Activated CD8-positive, alpha-beta T cell treated with anti-CD3 and anti-CD28 coated beads, Interleukin-2, amount 10 ng/mL, durations not matched to agents 7 days and 5 days (primary cell): ENCODE measurements at places on chromosomes 1 and 21. TPM values are rescaled to one million over a fixed set of nuclear protein-coding genes. Genes with fewer than 3 reads are reported as not detected.

DNA sequence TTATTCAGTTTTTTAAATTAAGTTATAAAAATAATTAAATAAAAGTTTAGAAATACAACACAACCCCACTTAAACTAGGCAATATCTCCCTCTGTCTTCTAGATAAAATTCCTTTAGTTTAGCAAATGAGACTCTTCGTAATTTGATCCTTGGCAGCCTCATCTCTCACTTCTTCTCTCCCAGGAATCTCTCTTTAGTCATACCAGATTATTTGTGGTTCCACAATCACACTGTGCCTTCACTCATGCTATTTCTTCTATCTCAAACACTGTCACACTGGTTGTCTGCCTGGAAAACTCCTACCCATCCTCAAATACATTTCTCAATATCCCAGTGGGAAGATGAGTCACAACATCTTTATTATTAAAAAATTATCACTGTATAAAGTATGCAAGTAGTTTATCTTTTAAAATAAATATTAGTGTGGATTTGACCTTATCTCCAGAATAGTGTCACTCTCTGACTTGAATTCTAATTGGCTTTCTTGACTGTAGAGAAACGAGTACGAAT is 195.5 kb downstream of the KCNH1 start:
- H3K27me3 ChIP-seq: no peaks in the 10 kb centered on the region
- no peak overlapping the region for H3K27ac ChIP-seq
- no peaks in the 10 kb centered on the region for H3K36me3 ChIP-seq
- no peak for DNase-seq

DNA sequence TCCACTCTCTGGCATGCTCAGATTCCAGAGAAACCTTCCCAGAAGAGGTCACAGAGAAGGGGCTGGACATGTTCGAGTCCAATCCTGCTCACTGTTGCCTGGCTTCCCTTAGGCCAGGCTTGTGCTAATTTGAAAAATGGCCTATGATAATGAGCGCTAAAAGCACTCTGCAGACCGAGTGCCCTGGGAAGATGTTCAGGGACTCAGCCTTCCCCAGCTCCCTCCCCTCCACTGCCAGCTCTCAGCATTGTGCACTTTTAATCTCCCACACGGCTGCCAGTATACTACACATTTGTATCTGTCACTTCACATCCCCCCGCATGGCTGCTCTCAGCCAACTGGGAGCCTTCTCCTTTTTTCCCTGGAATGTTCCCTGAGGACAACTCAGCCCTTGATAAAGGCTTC is 24.1 kb downstream of the FAM163A start:
- H3K4me3 ChIP-seq: no peak overlapping the region
- H3K36me3 ChIP-seq: no peaks in the 10 kb centered on the region
- no peaks in the 10 kb centered on the region for H3K4me1 ChIP-seq
- no peak for DNase-seq

DNA sequence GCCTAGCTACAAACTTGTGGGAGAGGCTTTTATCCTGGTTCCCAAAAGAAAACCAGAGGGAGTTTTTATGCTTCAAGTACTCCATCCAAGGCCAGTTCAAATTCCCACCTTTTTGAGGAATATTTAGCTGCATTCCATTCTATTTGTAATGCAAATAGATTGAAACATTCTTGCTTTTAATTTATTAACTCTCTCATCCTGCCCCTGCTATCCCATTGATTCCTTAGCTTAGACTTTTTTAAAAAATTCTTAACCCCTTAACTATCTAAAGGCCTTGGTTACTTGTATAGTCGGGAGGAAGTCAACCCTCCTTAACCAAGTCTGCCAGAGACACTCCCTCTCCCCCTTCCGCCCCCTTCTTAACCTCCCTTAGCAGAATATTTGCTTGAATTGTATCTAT is 2.5 kb upstream of the MOV10 start:
- H3K4me1 ChIP-seq: peaks cover 59% of the 10 kb centered on the region
- peaks cover 79% of the 10 kb centered on the region for H3K36me3 ChIP-seq
- no peak for DNase-seq
- peak overlapping the region; percentile 31 for H3K27ac ChIP-seq
- H3K4me3 ChIP-seq: no peak overlapping the region

GRCh38 chr1:95951371-95952102 is 717.5 kb downstream of the RWDD3 start:
- no peaks in the 10 kb centered on the region for H3K27me3 ChIP-seq
- no peaks in the 10 kb centered on the region for H3K36me3 ChIP-seq
- no peak overlapping the region for H3K4me3 ChIP-seq
- no peak for DNase-seq

DNA sequence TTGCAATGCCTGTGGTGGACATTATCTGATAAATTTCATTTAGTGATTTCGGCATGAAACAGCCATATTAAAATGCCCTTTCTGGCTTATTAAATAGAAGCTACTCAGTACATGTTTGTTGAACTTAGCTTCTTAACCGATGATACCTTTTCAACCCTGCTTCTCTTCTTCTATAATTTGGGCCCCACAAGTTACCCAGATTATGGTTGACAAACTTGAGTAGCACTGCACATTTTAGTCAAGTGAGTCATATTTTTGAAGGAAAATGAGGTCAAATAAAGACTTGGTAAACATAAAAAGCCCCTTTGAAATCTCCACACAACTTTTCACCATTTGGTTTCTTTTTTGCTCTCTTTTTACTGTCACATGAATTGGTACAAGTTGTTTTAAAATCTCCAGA is 33.8 kb downstream of the GIPC2 start:
- DNase-seq: no peak
- no peak overlapping the region for H3K27ac ChIP-seq
- no peak overlapping the region for H3K4me3 ChIP-seq
- H3K27me3 ChIP-seq: no peaks in the 10 kb centered on the region
- peaks cover 14% of the 10 kb centered on the region for H3K4me1 ChIP-seq

DNA sequence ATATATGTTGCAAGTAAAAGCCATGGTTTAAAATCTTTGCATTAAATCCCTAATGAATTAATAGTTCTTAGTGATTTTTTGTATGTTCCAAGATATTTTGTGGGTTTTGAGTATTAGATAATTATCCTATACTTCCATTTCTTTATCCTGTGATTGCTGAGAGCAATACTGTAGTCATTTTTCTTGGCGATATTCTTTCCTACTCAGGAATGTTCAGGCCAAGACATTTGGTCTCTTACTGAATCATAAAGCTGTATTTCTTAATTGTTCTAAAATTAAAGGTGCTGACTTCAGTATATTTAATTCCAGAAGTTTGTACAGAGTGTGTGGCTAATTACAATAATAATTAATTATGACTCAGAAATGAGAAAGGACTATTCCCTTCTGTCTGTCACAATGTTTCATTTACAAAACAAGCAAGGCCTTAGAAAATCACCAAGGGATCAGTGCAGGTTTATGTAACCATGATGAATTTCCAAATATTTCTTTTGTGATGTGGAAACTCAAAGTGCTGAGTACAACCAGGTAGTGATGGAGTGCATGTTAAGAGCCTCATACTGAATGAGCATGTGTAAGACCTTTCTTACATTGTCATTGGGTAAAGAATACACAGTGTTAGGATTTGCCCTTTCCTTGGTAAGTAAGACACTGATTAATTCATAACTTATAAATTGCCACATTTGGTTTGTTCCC is 161.2 kb downstream of the HMCN1 start:
- H3K36me3 ChIP-seq: no peaks in the 10 kb centered on the region
- H3K27me3 ChIP-seq: no peaks in the 10 kb centered on the region
- H3K4me1 ChIP-seq: no peaks in the 10 kb centered on the region
- no peak overlapping the region for H3K4me3 ChIP-seq
- H3K27ac ChIP-seq: no peak overlapping the region
- no peak for DNase-seq

DNA sequence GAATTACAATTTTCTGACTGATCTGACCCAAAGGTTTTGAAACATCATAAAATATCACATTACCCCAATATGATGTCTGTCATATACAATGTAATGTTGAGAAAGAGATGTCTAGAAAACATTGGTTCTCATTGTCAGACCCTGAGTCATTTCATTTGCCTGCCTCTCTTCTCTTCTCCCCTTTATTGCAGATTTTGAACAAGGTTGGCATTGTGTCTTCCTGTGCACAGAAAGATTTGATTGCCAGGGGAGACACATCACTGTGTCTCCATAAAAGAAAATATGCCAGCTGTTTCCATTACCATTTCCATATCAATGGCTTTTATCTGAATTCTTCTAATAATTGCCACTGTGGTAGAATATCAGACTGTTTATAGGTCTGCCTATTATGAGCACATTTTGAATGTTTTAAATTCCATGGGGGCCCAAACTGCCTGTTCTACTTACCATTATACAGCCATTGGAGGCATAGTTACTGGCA is 65.6 kb downstream of the IFI44 start:
- no peak overlapping the region for H3K27ac ChIP-seq
- peaks cover 21% of the 10 kb centered on the region for H3K27me3 ChIP-seq
- no peaks in the 10 kb centered on the region for H3K36me3 ChIP-seq
- no peaks in the 10 kb centered on the region for H3K4me1 ChIP-seq
- DNase-seq: no peak

GRCh38 chr1:32685498-32685897 is 17.1 kb downstream of the SYNC start:
- peaks cover 46% of the 10 kb centered on the region for H3K36me3 ChIP-seq
- H3K4me1 ChIP-seq: no peaks in the 10 kb centered on the region
- H3K27me3 ChIP-seq: no peaks in the 10 kb centered on the region
- H3K27ac ChIP-seq: no peak overlapping the region

- peaks cover 7% of the 10 kb centered on the region for H3K27me3 ChIP-seq
- DNase-seq: no peak
These were observed 52.5 kb downstream of the KLHDC7A start for GRCh38 chr1:18533259-18533658.

DNA sequence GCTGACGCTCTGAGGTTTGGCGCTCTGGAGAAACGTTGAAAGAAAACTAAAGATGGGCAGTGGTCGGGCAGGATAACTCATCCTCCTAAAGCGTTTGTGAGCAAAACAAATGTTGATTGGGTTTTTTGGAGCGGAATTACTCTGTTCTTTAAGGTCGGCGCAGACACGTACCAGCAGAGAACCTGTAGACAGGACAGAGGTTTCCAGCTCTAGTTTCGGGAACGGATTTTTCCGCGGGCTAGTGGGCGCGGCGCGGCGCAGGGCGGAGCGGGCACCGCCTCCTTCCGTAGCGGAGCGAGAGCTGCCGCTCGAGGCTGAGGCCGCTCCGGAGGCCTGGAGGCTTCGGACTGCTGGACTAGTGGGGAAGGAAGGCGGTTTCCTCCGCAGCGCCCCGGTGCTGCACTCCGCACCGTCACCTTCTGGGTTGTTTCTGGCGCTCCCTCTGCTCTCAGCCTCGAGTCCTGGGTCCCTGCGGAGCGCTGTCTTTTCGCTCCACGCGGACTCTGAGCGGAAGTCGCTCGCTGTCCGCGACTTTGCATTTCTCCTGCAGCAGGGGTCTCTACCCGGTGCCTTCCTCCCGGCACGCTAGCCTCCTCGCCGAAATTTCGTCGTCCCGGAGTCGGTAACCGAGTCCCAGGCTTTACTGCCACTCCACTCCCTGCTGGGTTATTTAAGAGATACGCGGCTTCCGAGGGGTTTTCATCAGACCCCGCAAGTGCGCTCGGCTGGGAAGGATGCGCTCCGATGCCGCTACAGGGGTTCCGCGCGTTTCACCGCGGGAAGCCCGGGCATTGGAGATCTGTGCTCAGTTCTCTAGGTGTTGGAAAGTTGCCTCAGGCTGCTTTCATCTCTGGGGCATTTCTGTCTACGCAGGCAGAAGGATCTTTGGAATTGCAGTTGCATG is 7.0 kb downstream of the FOXD2 start:
- peak; percentile 36 for DNase-seq
- H3K4me1 ChIP-seq: peaks cover 16% of the 10 kb centered on the region
- H3K36me3 ChIP-seq: no peaks in the 10 kb centered on the region
- no peak overlapping the region for H3K27ac ChIP-seq
- H3K4me3 ChIP-seq: peak overlapping the region; percentile 31
- peaks cover 20% of the 10 kb centered on the region for H3K27me3 ChIP-seq

- DNase-seq: no peak
- H3K27ac ChIP-seq: peak overlapping the region; percentile 76
- H3K36me3 ChIP-seq: no peaks in the 10 kb centered on the region
- no peak overlapping the region for H3K4me3 ChIP-seq
- H3K27me3 ChIP-seq: no peaks in the 10 kb centered on the region
These were observed 73.5 kb downstream of the SIK1 start for GRCh38 chr21:43353282-43354025.

DNA sequence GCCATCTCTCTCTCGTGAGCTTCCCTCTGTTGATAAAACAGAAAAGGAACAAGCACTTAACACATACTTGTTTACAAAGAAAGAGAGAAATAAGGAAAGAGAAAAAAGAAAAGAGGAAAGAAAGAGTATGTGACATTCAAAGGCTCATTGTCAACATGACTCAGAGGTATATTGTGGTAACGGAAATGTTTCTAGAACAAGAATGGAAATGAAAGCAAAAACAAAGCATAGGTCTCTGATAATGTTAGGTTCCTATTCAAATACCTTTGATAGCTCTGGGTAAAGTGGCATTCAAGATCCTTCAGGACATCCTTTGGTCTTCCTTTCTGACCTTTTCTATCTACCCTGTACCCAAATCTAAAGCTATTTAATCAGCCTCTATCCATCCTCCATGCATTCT is 67.4 kb upstream of the DMRTA2 start:
- no peak for DNase-seq
- peaks cover 12% of the 10 kb centered on the region for H3K4me1 ChIP-seq
- H3K36me3 ChIP-seq: peaks cover 43% of the 10 kb centered on the region
- peak overlapping the region; percentile 67 for H3K27ac ChIP-seq

DNA sequence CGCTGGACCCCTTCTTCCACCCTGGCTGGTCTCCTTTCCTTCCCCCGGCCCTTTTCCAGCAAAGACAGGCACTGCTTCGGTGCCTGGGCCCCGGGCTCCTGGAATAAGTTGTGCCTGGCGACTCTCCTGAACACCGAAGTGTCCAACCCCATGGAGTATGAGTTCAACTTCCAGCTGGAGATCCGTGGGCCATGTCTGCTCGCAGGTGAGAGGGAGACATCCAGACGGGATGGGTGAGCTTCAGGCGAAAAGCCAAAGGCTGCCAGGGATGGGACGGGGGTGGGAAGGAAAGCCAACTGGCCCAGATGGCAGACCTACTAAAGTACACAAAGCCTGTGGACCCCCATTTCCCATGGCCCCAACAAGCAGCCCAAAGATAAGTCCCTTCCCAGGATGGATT is 26.8 kb downstream of the VWA5B1 start:
- no peak overlapping the region for H3K27ac ChIP-seq
- H3K36me3 ChIP-seq: no peaks in the 10 kb centered on the region
- peaks cover 12% of the 10 kb centered on the region for H3K4me1 ChIP-seq
- DNase-seq: no peak

Gene AHDC1
- 22.7 TPM for total RNA-seq

Gene ACBD3
- 19.9 TPM for total RNA-seq

Gene STUM
- total RNA-seq: not detected

Gene FCRLA
- not detected for total RNA-seq

Gene AMY1C
- total RNA-seq: not detected

Gene AIRE
- not detected for total RNA-seq

Gene CA14
- not detected for total RNA-seq
